Hypothalamus (tissue), 51 donors: ENCODE measurements at places on chromosomes 5 and 9.

DNA sequence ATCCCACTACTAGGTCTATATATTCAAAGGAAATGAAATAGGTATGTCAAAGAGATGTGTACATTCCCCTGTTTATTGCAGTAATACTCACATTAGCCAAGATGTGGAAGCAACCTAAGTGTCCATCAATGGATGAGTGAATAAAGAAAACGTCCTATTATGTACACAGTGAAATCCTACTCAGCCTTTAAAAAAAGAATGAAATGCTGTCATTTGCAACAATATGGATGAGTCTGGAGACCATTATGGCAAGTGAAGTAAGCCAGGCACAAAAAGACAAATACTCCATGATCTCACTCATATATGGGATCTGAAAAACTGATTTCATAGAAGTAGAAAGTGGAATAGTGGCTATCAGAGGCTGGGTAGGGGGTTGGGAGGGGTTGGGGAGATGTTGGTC lies 909.1 kb upstream of the DMAC1 start:
- DNase-seq: no peak

- DNase-seq: no peak
Observed at GRCh38 chr5:68233075-68233474, 17.5 kb downstream of the PIK3R1 start.

GRCh38 chr5:176676361-176676824 lies 29.1 kb downstream of the TSPAN17 start:
- no peak for DNase-seq

- DNase-seq: no peak
Observed at GRCh38 chr5:155193483-155194107, 180.0 kb downstream of the KIF4B start.

DNA sequence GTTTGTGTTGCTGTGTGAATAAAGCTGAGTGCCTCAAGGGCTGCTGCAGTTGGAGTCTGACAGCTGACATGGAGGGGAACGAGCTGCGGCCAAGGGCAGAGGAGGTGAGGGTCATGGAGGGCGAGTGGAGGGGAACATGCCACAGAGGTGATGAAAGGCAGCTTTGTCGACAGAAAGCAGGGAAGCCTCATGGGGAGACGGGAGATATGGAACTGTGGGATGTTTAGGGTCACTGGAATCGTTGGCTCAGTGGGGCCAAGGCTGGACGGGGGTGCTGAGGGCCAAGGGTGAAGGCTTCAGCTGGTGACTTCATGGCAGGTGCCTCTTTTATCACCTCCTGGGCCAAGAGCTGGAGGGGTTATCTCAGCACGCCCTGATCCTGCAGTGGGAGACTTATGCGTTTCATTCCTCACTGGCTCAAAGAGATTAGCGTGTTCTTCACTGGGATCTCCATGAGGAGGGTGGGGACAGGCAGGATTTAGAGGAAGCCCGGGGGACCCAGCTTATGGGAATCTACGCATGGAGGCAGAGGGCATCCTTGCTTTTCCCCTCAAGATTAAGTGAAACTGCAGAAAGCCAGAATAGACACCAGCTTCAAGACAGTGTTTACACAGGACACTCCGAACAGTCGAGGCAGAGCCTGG lies 42.2 kb downstream of the FAM240B start:
- no peak for DNase-seq

- DNase-seq: no peak
Observed at GRCh38 chr9:133682818-133683585, 46.8 kb downstream of the DBH start.

DNA sequence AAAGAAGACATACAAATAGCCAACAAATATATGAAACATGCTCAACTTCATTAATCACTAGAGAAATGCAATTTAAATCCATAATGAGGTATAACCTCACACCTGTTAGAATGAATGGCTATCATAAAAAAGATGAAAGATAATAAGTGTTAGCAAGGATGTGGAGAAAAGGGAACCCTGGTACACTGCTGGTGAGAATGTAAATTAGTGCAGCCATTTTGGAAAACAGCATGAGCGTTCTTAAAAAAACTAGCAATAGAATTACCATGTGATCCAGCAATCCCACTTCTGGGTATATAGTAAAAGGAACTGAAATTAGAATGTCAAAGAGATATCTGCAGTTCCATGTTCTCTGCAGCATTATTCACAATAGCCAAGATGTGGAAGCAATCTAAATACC lies 64.2 kb upstream of the CEP78 start:
- no peak for DNase-seq

GRCh38 chr5:28580616-28581015 lies 1542.2 kb upstream of the CDH9 start:
- no peak for DNase-seq

- DNase-seq: no peak
Observed at GRCh38 chr5:140791089-140791488, 3.6 kb upstream of the PCDHA2 start.

DNA sequence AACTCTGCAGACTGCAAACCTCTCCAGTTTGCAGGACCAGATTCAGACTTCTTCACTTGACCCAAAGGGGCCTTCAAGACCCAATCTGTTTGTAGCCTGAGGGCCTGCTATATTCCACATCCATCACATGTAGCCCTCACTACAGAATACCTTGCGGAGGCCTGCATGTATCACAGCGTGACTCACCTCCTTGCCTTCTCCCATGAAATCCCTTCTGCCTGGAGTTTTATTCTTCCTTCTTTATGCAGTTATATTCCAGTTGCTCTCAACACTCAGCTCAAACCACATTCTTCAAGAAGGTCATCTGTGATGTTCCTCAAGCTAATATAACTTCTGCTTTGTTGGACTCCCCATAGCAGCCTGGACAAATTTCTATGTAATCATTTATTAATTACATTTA lies 198.5 kb upstream of the PTGER4 start:
- DNase-seq: no peak

DNA sequence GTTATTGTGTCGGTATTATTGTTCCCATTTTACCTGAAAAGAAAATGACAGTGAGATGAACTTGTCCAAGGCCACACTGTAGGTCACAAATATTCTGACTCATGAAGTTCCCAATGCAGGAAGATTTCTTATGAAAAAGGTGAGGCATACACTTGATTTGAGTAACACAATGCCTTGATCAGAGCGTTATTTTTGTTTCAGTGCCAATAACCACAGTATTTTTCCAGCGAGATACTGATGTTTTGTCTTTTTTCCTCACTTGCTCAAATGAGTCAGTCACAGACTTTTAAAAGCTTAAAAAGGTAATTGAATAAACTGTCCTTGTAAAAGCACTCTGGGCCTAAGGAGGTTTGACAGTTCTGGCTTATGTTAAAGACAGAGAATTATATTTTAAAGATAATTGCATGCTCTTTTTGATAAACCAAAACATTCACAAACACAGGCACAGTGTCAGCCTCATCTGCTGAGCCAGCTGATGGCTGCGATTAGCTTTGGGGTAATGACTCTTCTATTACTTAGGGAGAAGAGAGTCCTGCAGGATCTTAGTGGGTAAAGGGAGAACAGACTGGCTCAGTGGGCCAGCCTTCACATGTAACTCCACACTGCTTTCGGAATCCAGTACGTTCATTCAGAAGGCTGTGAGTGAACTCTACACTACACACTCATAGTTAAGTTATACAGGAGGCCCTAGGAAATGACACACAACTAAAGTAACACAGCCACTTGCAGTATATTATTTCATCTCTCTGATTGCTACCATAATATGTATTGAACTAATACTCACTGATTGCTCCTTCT lies 165.5 kb upstream of the CD180 start:
- no peak for DNase-seq

DNA sequence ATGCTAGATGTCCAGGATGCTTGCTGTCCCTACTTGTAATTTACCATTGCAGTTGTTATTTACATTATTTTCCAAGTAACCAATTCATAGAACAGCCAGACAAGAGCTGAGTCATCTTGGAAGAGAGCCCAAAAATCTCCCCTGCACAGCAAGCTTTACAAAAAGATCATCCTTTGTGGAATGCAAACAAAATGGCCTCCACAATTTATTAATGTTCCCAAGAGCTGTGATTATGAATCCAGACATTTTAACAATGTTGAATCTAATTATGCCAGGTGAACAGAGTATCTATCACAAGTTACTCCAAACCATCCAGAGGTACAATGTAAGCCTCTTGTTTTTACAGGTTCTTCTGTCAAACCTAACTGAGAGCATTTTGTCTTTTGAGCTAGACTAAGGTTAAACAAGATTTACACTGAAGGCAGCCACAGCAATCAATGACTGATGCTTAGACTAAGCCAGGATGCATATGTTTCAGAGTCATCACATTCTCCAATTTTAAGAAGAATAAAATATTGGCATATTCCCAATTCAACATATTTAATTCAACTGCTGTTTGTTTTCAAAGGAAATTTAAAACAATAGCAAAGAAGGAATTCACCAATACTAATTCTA lies 95.3 kb upstream of the SLC12A2 start:
- DNase-seq: no peak

DNA sequence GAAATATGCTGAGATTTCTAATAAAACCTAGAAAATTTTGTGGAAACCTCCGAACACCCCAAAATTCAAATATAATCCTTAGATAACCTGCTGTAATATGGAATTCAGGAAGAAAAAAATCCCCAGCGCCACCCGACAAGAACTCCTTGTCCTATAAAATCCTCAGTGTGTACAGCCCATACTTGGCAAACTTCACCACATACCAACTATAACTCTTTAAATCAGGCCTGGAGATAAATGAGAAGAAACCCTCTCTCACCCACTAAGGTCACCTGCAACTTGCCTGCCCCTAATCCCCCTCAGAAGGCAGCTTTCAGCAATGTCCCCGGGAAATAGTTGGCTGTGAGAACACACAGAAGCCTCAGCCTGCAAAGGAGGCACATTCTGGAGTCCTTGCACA lies 90.5 kb downstream of the SH3TC2 start:
- no peak for DNase-seq

GRCh38 chr5:127014573-127014972 lies 15.8 kb downstream of the MARCHF3 start:
- no peak for DNase-seq

DNA sequence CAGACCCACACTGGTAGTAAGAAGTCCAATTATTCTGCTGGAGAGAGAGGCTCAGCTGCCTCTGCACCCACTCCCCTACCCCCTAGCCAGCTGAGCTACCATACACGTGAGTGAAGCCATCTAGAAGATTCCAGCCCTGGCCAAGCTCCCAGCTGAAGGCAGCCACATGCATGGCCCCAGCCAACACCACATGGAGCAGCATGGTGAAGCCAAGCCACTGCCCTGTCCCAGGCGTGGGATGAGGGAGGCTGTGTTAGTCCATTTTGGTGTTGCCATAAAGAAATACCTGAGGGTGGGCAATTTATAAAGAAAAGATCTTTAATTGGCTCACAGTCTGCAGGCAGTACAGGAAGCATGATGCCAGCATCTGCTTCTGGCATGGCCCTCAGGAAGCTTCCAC lies 20.0 kb upstream of the VDAC1 start:
- DNase-seq: no peak

- DNase-seq: no peak
Observed at GRCh38 chr9:89773170-89773569, 168.4 kb downstream of the GADD45G start.

GRCh38 chr5:113652161-113652560 lies 138.7 kb downstream of the YTHDC2 start:
- no peak for DNase-seq

- DNase-seq: no peak
Observed at GRCh38 chr5:40743771-40744170, 12.0 kb downstream of the TTC33 start.

- DNase-seq: no peak
Observed at GRCh38 chr9:134192311-134192950, 28.1 kb upstream of the RNU6ATAC start.

GRCh38 chr5:73338256-73339050 lies 110.1 kb downstream of the FOXD1 start:
- no peak for DNase-seq

DNA sequence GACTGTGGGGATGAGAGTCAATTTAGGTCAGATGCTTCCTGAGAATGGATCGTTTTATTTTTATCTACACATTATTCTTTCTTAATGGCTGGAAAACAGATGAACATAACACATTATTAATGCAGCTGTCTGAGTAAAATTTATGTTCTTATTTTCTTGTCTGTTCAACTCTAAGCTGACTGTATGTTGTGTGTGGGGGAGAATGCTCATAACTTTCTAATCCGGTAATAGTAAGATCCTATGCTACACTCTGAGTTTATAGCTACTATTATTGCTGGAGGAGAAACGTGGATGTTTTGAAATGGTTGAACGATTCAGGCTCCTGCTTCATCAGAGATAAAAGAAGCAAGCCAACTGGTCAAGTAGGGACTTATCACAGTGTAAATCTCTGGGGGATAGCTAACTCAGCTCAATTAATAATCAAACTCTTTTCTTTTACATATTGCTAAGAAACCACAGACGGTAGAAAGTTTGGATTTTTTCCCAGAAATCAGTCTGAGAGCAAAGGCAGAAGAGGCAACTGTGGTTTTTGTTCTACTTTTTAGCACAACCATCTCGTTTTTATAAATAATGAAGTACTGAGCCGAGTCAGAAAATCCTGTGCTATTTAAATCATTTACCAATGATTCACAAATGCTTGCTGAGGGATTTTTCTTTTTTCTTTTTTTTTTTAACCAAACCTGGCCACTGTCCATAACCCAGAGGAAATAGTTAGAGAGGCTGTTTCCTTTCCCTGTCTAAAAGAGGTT lies 265.0 kb upstream of the FAM174A start:
- no peak for DNase-seq

DNA sequence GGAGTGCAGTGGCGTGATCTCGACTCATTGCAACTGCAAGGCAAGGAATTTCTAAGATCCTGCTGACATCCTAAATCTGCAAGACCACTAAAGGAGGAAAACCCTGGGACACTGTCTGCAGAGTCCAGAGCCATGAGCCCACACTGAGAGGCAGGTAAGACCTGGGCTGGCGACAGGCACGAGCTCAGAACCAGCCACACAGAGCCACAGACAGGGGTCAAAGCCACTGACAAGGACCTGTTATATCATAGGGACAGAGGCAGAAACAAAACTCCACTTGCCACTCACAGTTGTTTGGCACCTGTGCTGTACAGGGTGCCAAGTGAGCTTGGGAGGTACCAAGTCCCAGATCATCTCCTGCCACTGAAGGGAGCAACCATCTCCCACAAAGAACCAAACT lies 34.2 kb downstream of the IPPK start:
- no peak for DNase-seq

DNA sequence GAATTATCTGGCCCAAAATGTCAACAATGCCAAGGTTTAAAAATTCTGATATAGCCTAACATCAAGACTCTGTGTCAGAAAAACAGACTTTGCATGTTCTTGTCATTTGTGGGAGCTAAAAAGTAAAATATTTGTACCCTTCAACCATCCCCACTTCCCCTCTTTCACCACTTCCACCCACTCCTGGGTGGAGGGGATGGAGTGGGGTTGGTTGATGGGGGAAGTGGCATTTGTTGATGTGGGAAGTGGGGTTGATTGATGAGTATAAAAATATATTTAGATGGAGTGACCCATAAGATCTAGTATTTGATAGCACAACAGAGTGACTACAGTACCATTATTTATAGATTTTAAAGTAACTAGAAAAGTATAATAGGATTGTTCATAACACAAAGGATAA lies 55.0 kb upstream of the C9orf72 start:
- no peak for DNase-seq

- DNase-seq: no peak
Observed at GRCh38 chr5:59164041-59164830, 581.4 kb downstream of the RAB3C start.

GRCh38 chr5:107100121-107100520 lies 570.6 kb downstream of the EFNA5 start:
- DNase-seq: no peak

GRCh38 chr5:91277093-91277626 lies 106.0 kb downstream of the ARRDC3 start:
- no peak for DNase-seq

- no peak for DNase-seq
Observed at GRCh38 chr5:128436749-128437188, 101.3 kb downstream of the FBN2 start.

- no peak for DNase-seq
Observed at GRCh38 chr5:175148636-175149172, 295.3 kb downstream of the DRD1 start.
